ENCODE measurements at places on chromosomes 12 and 14. TPM values are rescaled to one million over a fixed set of nuclear protein-coding genes. Genes with fewer than 3 reads are reported as not detected.

Gene GPN3
- total RNA-seq = 22.8 TPM

Gene CAPZA3
- not detected for total RNA-seq

Gene ANKRD33
- total RNA-seq = not detected

Gene HCAR3
- not detected for total RNA-seq

Gene ENTPD5
- 9.1 TPM for total RNA-seq

Gene ACOT4
- total RNA-seq = 0.36 TPM

Gene TPPP2
- total RNA-seq = not detected

Gene PTPN11
- total RNA-seq = 111 TPM

Gene TSPAN8
- total RNA-seq = 3.9 TPM

Gene MIP
- not detected for total RNA-seq

Gene OSBPL8
- total RNA-seq = 64.3 TPM

Gene ASB2
- 124 TPM for total RNA-seq

Gene SIX4
- total RNA-seq = 1.5 TPM
